ENCODE measurements at places on chromosomes 1 and 21. TPM values are rescaled to one million over a fixed set of nuclear protein-coding genes. Genes with fewer than 3 reads are reported as not detected.

GRCh38 chr1:18794561-18794960, 64.9 kb downstream of the TAS1R2 start:
- no peak for DNase-seq

The SMG7 gene
- 19.5 TPM for total RNA-seq

GRCh38 chr21:41614511-41614910, 106.6 kb upstream of the TMPRSS2 start:
- DNase-seq, result no peak

The BRDT gene
- not detected for total RNA-seq

The TCEA3 gene
- 0.72 TPM for total RNA-seq

DNA sequence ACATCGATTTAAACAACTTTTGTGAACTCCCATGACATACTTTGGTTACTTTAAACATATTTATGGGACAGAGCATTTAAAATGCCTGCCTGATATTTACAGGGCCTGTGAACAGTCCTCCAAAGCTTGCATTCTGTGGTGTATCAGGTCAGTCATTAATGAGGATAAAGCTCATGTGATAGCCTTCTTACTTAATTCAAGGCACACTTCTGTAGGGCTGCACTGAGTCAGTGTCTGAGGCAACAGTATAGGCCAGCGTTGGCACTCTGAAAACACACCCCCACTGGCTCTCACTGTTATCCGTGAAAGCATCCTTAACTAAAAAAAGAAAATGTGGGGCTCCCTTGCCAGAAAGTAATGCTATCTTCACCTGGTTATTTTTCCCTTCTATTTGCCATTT, 200.0 kb downstream of the NFIA start:
- DNase-seq, result no peak

DNA sequence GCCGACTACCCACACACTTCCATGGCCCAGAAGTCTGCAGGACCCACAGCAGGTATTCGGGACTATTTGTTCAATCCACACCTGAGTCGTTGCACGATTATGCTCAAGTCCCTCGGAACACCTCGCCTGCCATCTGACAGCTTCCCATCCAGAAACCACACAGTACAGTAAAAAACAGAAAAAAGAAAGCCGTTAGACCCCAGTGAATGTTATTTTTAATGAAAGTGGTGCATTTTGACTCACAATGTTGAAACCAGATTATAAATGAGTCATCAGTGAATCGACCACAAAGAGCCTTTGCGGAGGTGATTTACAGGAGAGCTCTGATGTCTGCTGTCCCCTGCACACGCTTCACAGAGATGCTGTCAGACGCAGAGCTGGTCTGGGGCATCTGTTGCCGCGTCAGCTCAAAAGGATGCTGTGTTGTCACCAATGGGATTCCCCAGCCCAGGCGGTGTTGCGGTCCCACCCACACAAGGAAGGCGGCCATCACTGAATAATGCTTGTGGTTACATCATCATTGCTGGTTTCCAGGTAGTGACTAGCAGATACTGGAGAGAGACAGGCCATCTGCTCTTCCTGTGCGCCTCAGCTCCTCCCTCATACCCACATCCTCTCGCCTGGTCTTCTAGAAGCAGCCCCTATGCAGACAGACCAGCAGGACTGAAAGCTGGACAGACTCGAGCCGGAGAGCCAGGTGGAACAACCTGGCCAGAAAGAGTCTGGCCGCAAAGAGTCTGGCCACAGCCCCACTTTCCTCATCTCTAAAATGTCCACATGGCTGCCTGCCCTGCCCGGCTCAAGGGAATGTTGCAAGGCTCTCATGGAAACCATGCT, 116.8 kb downstream of the TOMM20 start:
- DNase-seq, result peak; percentile 99

- DNase-seq, result no peak
These were observed 132.3 kb downstream of the GLIS1 start for GRCh38 chr1:53606651-53607051.

GRCh38 chr1:110098222-110099026, 13.8 kb upstream of the UBL4B start:
- DNase-seq, result no peak

DNA sequence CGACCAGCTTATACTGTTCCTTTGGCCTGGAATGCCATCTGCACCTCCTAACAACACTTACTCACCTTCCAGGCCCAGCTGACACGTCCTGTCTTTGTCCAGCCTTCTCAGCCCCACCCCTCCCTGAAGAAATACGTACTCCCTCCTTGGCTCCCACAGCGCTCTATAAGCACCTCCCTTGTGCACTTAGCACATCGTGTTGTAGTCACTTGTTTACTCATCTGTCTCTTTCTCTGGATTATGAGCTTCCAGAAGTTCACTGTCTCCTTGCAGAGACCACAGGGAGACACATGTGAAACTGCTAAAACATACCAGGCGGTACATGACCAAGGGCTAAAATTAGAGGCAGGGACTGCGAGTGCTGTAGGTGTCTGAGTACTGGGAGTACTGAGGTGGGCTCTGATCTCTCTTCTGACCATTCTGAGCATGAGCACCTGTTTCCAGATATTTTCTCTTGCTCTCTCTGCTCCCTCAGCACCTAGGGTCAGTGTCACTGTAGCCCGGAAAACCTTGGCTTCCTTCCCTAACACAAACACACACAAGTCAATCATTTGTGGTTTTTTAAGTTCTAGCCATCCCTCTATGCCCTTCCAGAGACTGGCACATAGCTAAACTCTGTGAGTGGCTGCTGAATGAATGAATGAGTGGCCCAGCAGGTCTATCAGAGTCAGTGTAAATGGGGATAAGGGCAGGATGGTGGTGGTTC, 5.1 kb downstream of the DCST1 start:
- no peak for DNase-seq

The FMO3 gene
- 0.35 TPM for total RNA-seq

GRCh38 chr1:215083383-215083961, 935 bp downstream of the KCNK2 start:
- no peak for DNase-seq

- DNase-seq, result no peak
These were observed 3.1 kb downstream of the KANK4 start for GRCh38 chr1:62316135-62316534.

DNA sequence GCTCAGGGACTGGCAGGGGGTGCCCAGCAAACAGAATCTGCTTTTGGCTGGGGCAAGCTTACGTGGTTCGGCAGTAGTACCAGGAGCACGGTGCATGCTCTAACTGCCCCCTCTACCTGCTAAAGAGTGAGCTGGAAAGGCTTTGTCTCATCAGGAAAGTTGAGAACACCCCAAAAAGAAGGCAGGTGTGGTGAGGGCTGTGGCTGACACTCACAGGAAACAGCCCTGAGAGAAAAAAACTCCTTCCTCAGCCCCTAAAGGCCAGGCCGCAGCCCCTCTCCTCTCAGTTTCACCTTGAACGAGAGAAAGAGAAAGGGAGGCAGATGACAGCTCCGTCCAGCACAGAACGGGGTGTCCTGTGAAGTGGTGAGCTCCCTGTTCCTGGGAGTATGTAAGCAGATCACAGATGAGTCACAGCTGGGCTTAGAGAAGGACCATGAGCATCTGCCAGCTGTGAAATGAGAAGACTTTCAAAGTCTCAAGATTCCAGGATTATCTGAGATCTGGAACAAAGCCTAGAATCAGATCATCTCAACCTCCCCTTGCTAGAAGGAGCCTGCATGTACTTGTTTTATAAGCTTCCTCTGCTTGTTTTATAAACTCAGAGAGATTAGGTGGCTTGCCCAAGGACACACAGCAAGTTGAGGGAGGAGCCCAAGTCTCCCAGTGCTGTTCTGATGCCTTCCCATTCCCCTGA, 13.4 kb downstream of the LAPTM5 start:
- no peak for DNase-seq

- DNase-seq, result no peak
These were observed 5.1 kb downstream of the PRXL2B start for GRCh38 chr1:2591581-2592261.

GRCh38 chr1:30445449-30445848, 277.9 kb downstream of the MATN1 start:
- no peak for DNase-seq

The LORICRIN gene
- total RNA-seq, result not detected

- DNase-seq, result peak; percentile 35
These were observed 47.8 kb upstream of the SRSF10 start for GRCh38 chr1:24027838-24028468.

The SLC25A34 gene
- total RNA-seq, result 0.47 TPM

- DNase-seq, result no peak
These were observed 37.4 kb downstream of the DENND1B start for GRCh38 chr1:197737916-197738315.

DNA sequence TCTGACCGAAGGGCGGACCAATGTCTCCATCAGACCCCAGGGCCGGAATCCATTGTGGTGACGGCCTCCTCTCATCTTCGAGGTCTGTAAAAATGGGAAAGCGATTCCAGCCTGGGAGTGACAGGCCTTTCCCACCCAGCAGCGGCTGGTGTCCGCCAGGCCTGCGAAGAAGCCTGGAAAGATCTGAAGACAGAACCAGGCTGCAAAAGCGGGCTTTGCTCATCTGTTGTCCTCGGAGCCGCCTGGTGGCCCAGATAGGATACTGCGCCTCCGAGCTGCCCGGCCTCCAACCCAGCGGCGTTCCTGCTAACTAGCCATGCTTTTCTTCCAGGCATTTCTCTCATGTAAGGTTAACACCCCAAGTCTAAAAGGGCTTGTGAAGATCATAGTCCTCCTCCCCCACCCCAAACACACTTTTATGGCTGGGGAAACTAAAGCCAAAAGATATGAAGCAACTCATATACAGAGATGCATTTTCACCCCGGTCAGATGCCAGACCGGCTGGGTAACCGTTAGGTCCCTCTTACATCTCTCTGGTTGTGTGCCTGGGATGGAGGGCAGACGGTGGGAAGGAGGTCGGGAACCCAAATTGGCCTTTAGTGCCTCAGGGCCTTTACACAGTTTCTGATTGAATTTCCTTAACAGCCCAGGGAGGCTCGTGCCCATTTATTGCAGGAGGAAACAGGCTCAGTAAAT, 1.9 kb upstream of the DHRS3 start:
- DNase-seq, result peak; percentile 83

DNA sequence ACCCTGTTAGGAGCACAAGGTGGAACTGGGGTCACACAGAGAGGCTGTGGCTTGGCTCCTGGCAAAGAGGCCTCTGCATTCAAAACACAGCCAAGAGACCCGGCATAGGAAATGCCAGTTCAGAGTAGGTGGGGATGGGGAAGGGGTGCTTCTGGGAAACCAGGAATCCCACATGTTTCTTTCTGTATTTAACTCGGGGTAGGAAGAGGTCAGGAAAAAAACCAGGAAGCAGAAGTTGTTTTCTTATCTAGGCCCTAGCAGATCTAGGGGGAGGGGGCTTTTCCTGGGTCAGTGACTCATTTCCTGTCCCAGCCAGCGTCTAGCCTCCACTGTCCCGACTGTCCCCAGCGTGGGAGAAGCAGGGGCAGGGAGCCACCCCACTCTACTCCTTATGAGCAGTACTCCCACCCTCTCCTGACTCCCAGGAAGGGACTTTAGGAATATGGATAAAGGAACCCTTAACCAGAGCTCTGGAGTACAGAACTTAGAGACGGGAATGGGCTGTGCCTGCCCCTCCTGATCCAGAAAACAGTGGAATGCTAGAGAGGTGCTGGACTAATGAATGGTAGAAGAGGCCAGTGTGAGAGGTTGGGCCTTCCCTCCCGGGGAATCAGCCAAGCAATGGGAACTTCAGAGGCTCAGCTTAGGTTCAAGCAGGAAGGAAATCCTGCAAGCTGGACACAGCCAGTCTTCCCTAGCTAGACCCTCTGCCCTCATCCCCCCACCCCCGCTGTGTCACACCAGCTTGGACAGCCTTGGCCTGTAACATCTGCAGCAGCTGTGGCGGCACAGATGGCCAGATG, 5.7 kb downstream of the FHL3 start:
- DNase-seq, result peak; percentile 70

- DNase-seq, result no peak
These were observed 554 bp downstream of the ZNF281 start for GRCh38 chr1:200409203-200409760.

DNA sequence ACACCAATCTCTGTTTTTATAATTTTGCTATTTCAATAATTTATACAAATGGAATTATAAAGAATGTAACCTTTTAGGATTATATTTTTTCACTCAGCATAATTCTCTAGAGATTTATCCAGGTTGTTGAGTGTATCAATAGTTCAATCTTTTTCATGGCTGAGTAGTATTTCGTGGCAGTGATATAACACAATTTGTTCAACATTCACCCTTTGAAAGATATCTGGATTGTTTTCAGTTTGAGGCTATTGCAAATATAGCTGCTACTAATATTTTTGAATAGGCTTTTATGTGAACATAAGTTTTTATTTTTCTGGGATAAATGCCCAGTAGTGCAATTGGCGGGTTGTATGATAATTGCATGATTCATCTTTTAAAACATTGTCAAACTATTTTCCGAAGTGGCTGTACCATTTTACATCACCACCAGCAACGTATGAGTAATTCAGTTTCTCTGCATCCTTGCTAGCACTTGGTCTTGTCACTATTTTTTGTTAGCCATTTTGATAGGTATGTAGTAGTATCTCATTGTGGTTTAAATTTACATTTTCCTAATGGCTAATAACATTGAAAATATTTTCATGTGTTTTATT, 55.6 kb upstream of the ABCD3 start:
- DNase-seq, result no peak

DNA sequence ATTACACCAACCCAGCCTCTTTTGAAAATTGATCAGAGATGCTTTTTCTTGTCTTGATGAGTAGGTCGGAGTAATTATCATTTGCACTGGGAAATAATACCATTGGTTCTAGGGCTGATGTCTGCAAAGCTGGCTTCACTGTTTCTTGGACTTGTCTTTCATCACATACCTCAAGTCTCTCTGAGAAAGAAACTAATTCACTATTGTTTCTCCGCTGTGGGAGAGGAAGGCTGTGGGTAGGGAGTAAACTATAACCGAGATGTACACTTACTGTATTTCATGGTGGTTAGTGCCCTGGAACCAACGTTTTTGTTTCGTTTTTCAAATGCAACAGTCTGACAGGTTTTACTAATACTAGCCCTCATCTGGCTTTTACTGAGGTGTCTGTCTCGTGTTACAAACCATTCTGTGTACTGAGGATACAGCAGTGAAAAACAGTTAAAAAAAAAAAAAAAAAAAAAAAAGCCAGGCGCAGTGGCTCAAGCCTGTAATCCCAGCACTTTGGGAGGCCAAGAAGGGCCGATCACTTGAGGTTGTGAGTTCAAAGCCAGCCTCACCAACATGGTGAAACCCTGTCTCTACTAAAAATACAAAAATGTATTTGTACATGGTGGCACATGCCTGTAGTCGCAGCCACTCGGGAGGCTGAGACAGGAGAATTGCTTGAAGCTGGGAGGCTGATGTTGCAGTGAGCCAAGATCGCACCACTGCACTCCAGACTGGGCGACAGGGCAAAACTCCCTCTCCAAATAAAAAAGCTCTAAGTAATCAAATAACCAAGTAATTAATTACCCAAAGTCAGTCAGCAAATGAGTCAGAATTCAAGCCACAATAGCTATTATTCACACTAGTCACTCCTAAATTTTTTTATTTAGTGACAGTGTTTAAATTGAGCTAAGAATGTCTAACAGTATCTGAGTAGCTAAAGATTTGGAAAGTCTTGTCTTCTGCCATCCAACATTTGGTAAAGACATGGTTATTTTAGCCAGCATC, 23.3 kb downstream of the TOMM20 start:
- DNase-seq, result no peak

The TRIM45 gene
- total RNA-seq, result 0.92 TPM

The MTMR11 gene
- total RNA-seq, result 2.6 TPM

GRCh38 chr1:36387141-36387949, 1.6 kb upstream of the STK40 start:
- peak; percentile 36 for DNase-seq

The GALE gene
- total RNA-seq, result 142 TPM

All from H4 (cell line).